ENCODE measurements at places on chromosomes 13 and 19.

DNA sequence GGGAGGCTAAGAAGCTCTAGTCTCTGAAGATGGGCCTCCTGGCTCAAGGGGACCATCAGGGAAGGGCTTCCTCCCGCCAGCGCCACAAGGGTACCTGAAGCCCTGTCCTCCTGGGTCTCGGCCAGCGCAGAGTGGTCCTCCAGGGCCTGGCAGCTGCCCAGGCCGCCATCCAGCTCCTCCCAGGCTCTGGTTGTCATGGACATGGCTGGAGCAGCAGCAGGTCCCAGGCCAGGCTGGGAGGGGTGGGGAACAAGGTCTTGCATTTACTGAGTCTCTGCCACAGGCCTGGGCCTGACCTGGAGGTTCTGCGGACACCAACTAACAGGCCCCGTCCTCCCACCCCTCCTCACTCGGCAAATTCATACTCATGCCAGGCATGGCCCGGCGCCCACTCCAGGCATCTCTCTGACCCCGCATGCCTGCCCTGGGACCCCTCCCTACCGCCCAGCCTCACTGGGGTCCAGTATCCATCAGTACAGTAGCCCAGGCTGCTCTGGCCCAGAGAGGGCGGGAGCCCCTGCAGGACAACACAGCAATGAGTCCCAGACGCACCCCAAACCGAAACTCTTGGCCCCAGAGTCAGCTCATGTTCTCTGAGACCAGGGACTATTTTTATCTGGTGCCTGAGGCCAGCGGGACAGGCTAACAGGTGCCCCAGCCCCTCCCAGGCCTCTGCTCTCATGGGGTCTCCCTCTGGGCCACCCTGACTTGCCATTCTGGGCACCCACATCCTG is 938 bp downstream of the JSRP1 start:
- DNase-seq: no peak

DNA sequence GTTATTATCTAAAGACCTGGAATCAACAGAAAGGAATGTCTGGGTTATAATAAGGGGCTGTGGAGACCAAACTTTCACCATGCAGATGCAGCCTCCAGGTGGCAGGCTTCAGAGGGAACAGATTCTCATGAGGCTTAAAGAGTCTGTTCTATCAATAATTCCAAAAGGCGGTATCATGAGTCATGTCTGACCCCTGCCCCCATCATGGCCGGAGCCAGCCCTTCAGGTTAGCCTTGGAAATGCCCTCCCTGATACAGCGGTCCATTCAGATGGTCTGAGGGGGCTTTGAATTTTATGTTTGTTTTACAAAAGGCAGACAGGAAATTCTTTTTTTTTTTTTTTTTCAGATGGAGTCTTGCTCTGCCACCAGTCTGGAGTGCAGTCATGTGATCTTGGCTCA is 21.7 kb upstream of the LAMP1 start:
- no peak for DNase-seq

DNA sequence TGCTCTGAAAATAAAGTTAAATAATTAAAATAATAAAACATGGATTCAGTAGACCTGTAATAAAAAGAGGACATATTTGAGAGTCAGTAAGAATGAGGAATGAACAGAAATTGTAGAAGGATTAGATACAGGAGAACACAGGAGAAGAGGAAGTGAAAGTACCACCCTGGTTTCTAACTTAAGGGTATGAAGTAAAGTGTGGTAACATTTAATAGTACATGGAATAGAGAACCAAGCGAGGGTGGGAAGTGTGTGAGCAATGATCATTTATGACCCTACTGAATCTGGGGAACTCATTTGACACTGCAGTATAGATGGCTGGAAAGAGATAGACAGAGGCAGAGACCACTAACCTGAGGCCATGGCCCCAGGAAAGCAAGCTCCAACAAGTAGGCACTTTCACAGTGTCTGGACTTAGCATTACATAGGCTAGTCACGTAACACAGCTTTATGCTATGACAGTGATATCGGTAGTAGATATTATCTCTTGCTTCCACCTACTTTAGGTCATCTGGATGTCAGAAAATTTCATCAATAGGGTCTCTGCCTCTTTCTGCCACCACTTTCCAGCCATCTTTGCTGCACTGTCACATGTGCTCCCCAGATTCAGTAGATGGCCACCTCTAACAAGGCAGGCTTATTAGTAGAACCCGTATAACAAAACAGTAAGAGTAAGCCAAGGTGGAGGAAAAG is 633.9 kb upstream of the MIR17HG start:
- no peak for DNase-seq

- no peak for DNase-seq
Observed at GRCh38 chr13:27347211-27347772, 76.7 kb downstream of the RASL11A start.

DNA sequence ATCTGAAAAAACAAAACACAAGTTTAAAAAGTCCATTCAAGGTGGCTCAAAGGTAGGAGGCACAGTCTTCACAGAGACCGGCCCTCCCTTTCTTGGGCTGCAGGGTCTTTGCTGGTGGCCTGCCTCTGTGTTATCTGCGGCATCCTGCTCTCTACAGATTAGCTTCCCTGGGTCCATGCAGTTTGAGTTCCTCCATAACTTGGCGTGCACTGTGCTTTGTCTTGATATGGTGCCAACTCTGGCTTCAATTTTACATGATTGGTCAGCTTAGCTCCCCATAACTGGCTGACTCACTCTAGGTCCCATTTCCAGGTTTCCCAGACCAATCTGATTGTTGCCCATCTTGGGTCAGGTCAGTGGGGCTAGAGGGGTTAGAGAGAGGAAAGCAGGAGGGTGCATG is 41.8 kb downstream of the TPT1 start:
- no peak for DNase-seq

DNA sequence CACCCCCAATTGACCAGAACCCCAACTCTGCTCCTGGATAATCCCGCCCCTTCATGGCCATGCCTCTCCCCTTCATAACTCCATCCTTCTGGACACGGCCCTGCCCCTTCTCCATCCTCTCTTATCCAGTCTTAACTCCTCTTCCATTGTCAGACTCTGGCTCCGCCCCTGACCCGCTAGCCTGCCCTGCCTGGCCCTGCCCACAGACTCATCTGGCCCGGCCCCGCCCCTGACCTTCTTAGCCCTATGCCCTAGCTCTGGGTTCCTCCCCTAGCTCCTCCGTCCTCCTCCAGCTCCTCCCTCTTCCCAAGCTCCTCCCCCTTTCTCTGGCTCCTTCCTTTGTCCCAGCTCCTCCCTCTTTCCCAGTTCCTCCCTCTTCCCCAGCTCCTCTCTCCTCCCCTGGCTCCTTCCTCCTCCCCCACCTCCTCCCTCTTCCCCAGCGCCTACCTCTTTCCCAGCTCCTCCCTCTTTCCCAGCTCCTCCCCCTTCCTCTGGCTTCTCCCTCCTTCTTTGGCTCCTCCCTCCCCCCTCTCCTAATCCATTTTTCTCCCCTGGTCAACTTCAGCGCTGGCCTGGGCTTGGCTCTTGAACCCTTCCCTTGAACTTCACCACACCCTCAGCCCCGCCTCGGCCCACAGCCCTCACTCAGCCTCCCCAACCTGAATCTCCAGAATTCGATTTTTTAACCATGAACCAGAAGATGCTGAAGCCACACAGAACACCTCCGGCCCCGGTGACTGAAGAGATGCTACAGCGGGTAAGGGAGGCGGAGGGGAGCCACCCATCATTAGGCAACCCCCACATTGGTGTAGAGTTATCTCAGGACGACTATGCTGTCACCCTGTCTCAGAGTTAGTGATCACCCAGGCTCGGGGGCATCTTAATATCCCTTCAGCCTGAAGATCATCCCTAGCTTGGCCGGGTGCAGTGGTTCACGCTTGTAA is 9.2 kb upstream of the ZNF358 start:
- DNase-seq: no peak

GRCh38 chr19:42532891-42533290 is 4.6 kb upstream of the CEACAM1 start:
- no peak for DNase-seq

GRCh38 chr13:77298426-77298825 is 28.5 kb downstream of the MYCBP2 start:
- DNase-seq: no peak

GRCh38 chr13:99419591-99420243 is 81.6 kb upstream of the TM9SF2 start:
- DNase-seq: no peak

DNA sequence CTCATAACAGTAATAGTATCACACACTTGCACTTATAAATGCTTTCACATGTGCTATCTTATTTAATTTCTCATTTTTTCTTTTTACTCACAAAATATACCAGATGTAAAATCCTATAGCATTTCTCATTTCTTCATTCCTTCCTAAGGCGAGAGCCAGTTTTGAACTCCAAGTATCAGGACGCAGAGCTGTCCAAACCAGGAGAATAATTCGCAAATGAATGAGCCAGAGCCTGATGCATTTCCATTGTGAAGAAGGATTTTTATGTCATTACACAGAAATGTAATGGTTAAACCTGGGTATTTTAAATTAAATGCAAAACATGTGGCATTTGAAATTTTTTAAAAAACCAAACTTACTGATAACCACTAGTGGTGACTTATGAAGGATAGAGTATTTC is 244.3 kb downstream of the RGCC start:
- DNase-seq: no peak

- no peak for DNase-seq
Observed at GRCh38 chr19:46211201-46211881, 18.2 kb upstream of the IGFL1 start.

GRCh38 chr13:98480915-98481877 is 95.7 kb downstream of the STK24 start:
- DNase-seq: no peak

- no peak for DNase-seq
Observed at GRCh38 chr19:34997071-34997617, 3.0 kb upstream of the GRAMD1A start.

DNA sequence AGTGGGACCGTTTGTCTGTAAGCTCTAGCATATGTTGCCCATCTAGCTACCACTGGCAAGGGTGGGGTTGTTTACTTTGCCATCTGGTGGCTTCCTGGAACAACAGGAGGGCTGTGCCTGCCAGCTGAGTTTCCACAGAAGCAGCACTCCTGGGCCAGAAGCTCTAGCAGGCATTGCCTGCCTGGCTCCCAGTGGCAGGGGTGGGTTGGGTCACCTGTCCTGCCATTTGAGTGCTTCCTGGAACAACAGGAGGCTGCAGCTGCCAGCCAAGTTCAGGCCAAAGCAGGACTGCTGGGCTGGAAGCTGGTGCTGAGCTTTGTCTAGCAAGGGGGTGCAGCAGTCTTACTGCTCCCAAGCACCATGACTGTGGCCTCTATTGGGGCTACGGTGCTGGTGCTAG is 239.7 kb downstream of the MTUS2 start:
- DNase-seq: no peak

DNA sequence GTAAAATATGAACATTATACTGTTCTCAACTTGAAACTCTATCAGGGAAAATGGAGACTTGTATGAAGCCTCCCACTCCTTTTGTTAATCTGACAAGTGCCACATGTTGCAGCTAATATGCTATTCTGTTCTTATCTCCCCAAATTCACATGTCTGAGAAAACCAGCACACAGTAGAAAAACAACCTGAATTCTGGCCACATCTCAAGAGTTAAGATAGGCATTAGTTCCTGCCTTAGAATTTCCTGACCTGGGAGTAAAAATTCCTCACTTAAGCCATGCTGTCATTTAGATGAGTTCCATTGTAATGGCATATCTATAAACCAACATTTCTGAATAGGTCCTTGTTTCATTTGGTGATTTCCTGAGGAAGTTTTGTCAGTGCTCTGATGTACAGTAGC is 1098.5 kb downstream of the EFNB2 start:
- DNase-seq: no peak

DNA sequence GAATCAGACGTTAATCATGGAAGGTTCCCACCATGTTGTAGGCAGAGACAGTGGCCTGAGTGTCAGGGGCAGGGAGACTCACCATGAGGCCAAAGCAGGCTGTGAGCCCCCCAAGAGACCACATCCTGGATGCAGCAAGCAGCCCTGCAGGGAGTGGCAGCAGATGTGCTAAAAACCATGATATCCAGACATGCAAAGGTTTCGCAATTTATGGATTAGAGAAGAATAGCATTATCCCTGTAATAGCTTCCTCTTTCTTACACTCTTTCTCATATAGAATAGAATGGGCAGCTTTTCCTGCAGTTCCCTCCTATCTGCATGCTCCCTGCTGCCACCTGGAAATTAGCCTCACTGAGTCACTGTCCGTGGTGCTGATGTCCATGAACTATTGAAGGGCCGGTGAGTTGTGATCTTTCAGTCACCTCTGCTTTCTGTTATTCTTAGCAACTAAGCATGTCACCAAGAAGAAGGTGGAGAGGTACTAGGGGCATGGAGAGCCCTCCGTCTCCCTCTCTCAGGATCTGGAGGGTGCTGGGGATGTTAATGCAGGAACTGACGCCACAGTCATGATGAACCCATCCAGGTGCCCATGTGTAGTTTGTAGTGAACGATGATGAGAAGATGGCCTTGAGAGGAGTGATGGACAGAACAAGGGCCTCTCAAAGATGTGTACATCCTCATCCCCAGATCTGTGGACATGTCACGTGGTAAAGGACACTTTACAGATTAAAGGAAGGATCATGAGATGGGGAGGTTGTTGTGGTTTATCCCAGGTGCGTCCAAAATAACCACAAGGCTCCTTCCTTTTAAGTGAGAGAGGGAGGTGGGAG is 9.9 kb downstream of the CEACAM4 start:
- no peak for DNase-seq

DNA sequence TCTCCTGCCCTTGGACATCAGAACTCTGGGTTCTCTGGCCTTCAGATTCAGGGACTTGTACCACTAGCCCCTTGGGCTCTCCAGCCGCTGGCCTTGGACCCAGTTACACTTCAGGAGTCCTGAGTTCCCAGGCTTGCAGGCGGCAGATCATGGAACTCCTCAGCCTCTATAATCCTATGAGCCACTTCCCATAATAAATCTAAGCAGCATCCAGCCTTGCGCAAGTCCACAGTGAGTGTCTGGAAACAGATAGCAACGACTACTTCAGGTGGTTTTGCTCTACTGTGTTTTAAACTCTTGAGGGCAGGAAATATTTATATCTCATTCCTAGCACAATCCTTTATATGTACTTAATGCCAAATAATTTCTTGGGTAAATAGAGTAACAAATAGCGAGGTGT is 92.3 kb downstream of the COL4A1 start:
- DNase-seq: no peak

DNA sequence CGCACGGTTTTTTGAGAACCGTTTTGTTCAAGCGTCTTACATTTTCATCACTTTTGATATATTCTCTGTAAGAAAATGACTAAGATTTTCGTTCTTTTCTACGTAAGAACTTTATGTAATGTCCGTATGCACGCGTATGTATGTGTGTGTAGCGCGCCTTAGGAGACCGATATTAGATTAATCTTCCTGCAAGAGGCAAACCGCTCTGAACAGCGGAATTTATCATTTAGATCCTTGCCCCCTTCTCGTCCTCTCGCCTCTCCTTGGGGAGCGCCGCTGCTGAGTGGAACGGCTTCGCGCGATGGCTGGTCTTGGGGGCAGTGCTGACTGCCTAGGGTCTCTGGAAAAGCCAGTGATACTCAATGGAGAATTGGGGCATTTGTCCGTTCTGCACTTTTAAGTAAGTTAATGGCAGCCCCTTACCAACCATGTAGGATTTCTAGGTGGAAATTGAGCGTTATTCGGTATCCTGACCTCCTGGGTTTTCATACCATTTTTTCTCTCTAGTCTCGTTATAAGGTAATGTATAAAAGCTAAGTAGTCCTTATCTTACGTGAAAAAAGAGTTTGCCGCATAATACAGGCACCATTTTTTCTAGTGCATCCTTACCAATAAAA is 4.7 kb downstream of the MAB21L1 start:
- no peak for DNase-seq

- DNase-seq: no peak
Observed at GRCh38 chr13:37366044-37366770, 232.4 kb downstream of the POSTN start.

GRCh38 chr13:107332188-107332587 is 764.3 kb upstream of the ARGLU1 start:
- DNase-seq: no peak
